ENCODE measurements at places on chromosomes 2 and 18.

DNA sequence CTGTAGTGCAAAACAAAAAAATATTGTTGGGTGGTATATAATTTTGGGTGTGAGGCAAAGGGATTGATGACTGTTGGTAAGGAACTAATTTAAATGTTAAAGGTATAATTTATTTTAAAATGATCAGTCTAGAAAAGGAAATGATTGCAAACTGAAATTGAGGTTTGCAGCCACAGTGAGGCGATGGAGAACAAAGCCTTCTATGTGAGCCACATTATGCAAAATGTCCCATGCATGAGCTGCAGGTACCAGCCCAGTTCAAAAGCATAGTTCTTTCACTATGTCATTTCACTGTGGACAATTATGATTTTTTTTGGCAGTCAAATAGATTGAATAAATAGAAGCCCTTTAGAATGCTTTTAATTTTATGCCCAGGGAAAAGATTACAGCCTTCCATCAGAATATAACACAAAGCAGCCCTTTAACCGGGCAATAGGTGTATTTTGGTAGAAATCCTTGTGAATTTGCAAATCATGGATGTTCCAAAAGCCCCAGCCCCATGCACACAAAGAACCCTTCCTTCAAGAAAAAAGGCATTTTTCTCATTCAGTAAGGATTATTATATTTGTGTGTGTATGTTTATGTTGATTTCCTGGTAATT, 1.7 kb downstream of the MAP2 start:
- peak; percentile 58 for DNase-seq

- DNase-seq: no peak
Observed at GRCh38 chr2:120746144-120746543, 10.5 kb downstream of the GLI2 start.

DNA sequence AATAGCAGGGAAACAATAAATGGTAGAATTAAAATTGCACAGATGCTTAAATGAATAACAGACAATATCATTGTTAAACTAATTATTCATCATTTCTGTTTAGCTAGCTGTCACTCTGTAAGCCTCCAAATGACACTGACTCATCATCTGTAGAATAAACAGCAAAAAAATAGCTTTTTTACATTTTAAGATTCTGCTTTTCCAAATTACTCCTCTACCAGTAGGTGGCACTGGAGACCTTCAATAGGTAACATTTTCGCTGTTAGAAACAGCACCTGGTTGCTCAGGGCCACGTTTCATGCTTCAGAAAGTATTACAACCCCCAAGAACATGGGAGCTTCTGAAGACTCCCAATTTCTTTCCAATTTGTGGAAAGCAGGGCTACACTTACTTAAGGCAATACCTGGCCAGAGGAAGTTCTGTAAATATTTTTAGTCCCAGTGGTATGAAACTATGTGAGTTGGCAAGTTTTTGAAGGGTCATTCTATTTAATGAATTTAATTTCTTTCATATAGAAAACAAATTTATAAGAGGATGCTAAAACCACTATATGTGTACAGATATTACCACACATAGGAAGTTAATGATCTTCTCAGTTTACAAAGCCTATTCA, 45.4 kb downstream of the TTN start:
- peak; percentile 8 for DNase-seq

DNA sequence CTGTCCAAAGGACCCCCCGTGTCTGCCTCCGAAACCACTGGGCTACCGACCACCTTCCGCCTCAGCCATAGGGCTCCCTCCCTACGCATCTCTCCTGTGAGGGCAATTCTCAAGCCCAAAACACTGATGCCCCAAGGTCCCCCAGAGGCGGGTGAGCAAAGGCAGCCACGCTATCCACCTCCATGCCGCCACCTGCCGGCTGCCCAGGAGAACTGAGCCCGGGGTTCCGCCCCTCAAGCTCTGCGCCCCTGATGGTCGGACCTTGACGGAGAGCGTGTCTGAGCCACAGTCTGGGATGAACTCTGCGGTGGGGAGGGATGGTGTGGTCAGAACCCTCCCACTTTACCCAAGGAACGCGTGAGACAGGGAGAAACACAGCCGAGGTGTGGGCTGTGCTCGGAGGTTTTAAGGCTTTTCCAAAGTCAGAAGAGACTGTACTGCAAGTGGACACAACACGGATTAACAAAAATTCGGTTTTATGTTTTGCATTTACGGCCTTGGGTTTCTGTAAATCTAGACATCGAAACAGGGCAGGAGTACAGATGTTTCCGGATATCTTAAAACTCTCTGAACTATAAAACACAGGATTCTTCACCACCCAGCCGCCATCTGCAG, 114.1 kb downstream of the ZNF516 start:
- no peak for DNase-seq

DNA sequence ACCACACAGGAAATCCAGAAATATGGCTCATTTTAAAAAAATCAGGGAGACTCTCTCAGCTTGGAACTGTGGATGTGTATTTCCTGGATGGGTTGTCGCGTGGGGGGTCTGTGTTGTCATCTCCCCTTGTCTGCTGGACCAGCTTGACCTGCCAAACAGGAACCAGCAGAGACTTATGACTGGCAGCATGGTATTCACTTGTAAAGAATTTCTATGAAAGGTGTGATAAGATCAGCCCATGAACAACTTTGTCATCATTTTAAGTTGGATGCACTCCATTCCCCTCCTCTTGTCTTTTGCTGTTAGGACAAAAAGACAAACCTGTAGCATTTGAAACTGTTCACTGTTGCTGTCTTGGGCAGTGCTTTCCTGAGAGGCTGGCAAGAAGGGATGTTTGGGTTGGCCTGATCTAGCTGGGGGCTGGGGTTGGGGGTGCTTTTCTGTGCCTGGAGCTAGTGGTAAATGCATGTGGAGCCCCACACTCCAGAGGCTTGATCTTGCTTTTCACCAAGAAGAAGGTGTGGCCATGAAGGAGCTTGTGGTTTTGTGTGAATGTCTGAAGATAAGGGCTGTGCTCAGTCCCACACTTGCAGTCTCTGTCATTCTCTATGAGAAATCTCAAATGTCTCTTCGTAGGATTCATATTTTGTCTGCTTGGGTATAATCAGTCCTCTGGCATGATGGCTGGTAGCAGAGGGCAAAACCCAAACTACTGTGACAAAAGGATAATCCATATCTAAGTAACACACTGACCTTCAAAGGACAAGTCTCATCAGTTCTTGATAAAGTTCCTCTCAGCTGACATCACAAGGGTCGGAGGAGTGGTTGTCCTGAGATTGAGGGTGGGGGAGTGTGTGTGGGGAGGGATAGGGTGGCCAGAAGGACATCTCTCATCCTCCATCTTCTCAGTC, 39.0 kb downstream of the RALB start:
- no peak for DNase-seq

- DNase-seq: no peak
Observed at GRCh38 chr2:69644506-69644979, 1.0 kb upstream of the AAK1 start.

DNA sequence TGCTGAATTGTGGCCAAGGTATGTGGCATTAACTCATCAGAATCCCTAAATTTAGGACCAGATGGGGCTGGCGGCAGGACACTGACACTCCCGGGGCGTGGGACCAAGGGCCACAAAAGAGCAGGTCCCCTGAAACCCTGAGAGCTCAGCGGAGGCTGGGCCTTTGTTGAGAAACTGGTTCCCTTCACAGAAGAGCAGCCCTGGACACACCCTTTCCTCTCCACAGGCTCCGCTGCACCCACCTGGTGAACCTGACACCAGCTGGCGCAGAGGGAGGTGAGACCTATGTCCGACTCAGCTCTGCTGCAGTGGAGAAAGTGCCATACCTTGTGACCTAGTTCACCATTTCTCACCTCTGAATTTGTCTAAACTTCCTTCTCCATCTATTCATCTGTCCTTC, 119.5 kb downstream of the RTP5 start:
- DNase-seq: no peak

GRCh38 chr2:48295421-48295820, 234.5 kb upstream of the STON1 start:
- no peak for DNase-seq

- no peak for DNase-seq
Observed at GRCh38 chr2:216765761-216766262, 70.5 kb upstream of the IGFBP5 start.

GRCh38 chr2:241797441-241798080, 11.4 kb upstream of the NEU4 start:
- DNase-seq: no peak

- no peak for DNase-seq
Observed at GRCh38 chr2:102046135-102046986, 54.6 kb downstream of the IL1R2 start.

DNA sequence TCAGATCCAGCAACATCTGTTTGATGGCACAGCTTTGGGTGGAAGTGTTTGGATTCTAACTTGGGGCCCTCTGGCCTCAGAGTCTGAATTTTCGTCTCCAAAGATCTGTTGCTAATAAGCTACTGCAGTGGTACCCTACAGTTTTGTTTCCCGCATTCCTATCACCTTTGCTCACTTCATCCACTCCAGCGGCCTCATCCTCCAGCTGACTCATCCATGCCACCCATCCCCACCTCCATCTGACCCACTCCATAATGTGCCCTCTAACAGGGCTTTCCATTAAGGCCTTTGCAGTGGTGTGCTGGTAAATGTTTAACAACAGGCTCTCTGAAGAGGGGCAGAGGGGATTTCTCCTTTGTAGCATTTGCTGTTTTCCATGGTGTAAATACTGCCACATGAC, 225.5 kb downstream of the TGIF1 start:
- DNase-seq: no peak

GRCh38 chr18:3709205-3709604, 259.2 kb downstream of the TGIF1 start:
- DNase-seq: no peak

DNA sequence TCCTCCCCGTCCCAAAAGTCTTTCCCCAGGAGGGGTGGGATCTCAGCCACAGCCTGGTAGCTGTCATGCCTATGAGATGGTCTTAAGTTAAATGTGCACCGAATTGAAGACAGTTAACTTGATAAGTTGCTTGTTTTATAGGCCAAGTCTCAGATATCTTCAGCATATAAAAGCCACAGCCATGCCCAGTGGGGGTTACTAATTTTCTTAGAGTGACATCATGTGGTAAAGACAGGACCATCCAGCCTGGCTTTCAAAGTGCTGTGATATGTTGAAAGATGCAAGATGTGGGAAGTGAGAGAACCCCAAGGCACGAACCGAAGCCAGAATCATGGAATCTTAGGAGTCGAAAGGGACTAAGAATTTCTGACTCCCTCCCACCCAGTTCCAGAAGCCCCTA, 42.1 kb upstream of the FAM124B start:
- no peak for DNase-seq

DNA sequence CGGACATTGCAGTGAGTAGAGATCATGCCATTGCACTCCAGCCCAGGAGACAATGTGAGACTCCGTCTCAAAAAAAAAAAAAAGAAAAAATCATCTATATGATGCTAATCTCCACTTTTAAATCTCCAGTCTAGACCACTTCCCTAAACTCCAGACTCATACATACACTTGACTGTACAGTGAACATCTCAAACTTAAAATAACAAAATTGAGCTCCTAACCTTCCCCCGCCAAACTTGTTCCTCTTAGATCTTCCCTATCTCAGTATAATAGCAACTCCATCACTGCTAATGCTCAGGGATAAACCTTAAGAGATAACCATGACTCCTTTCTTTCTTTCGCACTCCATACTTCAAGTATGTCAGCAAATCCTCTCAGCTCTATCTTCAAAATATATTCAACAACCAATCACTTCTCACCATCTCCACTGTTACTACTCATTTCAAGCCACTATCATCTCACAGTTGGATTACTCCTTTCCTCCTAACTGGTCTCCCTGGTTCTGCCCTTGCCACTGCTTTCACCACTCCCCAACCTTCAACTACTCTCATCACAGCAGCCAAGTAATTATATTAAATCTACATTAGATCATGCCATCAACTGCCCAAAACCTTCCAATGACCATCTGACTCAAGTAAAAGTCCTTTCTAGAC, 12.0 kb downstream of the MEMO1 start:
- no peak for DNase-seq

DNA sequence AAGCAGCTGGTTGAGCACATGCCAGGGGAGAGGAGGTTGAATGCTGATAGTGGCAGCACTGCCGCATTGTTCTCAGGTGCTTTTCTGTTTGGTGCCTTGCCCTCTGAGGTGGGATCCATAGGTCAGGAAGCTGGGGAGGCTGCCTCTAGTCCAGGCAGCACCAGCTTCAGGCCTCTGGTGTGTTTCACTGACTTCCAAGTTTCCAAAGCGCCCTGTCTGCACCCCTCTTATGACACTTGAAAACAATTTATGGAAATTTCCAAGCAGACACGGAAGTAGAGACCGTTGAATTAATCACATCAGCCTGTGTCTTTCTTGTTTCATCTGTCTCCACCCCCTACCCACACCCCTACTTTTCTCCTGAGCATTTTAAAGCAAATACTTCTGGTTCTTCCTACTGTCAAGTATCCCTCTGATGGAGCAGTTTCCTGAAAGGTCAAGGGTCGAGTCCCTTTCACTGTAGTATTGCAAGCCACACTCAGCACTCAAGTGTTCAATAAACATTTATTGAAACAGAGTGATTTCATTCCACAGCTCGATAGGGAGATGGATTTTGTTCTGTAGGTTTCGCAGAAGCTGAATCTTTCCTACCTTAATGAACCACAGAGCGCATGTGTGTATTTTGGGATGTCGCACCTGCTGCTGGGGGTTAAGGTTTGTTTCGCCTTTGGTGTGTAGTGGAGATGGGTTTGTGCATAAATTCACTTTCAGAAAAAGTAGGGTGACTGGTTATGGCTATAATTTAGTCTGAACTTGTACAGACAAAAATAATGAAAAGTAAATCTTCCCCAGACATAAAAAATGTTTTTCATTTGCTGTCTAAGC, 21.4 kb downstream of the DGKD start:
- DNase-seq: no peak

DNA sequence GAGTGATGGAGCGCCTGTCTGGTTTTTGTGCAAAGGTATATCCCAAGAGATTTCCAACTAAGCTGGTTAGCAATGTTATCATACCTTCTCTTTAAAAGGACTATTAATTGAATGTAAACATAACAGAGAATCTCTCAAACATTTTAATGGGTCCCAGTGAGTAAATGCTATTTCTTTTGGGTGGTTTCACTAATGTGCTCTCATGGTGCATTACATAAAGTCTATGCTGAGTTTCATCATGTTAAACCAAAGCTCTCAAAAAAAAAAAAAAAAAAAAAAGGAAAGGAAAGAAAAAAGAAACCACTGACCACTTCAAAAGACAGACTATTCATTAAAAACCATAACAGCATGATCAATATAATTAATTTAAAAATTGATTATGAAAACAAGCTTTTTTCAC, 119.1 kb upstream of the SCN1A start:
- DNase-seq: no peak

DNA sequence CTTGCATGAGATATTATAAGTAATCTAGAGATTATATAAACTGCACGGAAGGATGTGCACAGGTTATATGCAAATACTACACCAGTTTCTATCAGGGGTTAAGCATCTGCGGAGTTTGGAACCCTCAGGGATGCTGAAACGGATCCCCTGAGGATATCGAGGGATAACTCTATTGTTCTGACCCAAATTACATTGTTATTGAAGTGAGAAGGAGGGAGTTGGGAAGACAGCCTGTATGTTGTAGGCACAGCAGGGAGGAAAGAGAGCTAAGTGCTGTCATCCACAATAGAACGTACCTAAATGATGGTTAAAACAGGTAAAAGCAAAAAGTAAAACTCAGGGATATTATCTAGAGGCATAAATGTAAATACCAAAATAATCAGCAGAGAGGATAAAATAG, 44.6 kb upstream of the SMAD2 start:
- DNase-seq: no peak
